ENCODE measurements at places on chromosomes 4 and X.

- DNase-seq, result no peak
These were observed 518 bp downstream of the ARMCX1 start for GRCh38 chrX:101550751-101551379.

DNA sequence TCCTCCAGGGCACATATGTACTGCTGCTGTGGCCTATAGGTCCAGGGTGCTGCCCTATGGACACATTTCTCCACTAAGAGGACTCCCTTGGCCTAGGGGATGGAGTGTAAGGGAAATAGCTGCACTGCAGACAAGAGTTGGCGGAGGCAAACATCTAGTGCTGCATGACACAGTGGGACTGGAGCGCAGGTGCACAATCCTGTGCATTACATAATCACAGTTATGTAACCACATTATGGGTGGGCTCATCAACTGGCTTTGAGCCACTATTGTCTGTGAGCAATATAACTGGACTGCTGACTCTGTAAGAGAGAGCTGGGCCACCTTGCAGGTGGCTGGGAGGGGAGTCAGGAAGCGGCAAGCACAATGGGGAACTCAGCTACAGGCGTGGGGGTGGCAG, 3.2 kb upstream of the TIGD2 start:
- no peak for DNase-seq

GRCh38 chrX:111133389-111133788, 37.4 kb downstream of the PAK3 start:
- no peak for DNase-seq

DNA sequence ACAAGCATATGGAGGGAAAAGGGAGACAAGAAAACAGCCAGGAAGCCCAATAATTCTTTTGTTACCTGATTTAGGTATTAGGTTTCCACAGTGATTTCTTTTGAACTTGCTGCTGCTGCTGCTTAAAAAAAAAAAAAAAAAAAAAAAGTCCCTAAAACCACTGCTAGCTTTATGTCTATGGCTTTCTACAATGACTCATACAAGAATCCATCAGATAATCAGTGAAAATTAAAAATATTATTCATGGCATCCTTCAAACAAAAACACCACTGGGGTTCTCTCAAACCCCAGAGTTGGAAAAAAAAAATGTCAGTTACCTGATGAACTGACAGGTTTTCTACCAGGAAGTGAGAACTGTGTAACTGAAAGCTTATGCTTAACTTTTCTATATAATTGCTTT, 14.3 kb downstream of the EPHA5 start:
- DNase-seq, result no peak

DNA sequence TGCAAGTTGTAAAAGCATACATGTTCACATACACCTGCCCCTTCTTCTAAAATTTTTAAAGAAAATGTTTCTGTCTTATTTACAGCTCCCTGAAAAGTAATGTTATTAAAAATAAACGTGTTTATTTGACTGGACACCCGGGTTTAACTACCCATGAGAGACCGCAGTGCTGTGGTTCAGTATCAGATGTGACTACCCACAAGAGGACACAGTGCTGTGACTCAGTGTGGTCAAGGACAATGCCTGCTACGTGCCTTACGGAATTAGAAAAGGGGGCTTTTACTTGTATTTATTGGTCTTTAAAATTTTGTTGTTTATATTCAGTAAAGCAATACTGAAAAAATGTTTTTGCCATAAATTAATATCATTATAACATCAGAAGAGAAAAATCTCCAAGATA, 641.4 kb downstream of the TRIML1 start:
- DNase-seq, result no peak

DNA sequence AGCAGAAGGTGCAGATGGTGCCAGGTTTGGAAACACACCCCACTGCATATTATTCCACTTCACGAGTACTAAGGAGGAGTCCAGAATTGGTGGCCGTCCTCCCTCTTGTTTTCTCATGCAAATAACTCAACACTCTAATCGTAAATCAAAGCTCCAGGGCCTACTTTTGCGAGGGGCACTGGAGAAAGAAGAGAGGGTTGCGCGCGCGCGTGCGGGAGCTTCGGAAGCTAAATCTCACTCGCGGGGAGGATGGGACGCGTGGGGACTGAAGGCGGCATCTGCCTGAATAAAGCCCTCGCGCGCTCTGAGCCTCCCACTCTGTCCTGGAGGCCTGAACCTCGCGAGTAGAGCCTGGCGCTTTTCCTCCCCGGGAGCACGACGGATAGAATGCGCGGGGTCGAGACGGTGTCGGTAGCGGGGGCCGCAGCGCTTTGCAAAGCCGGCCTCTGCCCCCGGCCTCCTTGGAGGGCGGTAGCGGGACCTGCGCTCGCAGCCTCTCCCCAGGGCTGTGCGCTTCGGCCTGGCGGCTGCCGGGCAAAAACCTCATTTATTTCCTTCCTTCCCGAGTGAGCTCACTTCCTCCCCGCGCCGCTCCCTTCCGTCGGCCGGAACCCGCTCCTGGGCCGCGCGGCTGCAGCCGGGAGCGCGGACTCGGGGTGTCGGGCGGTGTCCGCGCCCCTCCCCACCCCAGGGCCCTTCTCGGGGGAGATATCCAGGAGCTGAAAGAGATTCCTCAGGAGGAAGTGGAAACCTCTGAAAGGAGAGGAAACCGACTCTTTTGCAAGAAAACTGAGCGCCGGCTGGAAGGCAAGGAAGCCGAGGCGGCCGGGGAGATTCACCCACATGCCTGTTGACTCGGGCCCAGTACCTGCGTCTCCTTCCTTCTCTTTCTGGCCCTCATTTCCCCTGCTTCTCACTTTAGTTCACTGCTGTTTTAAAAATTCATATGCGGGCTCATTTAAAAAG, 20.7 kb downstream of the HAND2 start:
- no peak for DNase-seq

- no peak for DNase-seq
These were observed 39.9 kb upstream of the TMEM192 start for GRCh38 chr4:165152527-165152926.

DNA sequence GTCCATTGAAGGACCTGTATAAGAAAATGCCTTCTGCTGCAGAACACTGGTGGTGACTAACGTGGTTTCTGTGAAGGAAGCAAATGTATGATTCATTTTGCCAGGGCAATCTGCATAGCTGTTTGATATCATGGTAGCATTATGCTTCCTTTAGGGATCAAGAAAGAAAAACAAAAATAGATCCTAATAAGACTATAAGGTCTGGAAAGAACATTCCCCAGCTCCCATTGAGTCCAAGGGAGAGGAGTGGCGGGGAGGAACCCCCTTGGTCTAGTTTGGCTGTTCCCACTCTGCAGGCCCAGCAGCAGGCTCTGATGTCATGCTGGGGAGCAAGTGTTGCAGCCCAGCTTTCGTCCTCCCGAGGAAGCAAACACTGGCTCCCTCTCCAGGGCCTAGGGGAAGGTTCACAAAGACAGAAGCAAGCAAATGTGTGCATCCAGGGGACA, 154.5 kb upstream of the GALNT7 start:
- DNase-seq, result no peak

DNA sequence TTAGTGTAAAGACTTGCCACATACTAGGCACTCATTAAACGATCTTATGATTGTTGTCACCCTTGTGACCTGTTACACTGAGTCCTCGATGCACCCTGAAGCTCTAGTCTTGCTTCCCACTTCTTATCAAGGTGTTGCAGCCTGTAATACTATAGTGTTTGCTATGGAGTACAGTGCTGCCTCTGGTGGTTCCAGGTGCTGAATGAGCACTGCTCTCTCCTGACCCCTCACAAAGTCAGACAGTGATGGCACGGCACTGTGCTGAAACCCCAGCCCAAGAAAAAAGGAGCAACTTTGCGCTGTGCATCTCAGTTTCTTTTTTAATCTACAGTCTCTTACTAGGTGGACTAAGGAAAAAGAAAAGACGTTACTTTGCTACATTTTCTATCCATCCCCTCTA, 106.3 kb downstream of the GC start:
- no peak for DNase-seq

DNA sequence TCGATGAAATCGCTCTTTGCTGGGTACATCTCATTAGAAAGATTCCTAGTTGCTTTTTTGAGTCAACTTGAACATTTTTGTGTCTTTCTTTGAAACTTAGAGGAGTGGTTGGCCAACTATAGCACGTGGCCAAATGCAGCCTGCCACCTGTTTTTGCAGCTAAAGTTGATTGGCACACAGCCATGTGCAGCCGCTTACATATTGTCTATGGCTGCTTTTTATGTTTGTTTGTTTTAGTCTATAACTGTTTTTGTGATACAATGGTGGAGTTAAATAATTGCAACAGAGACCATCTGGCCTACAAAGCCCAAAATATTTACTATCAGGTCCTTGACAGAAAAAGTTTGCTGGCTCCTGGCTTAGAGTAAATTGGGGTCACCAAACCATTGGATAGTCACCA, 86.3 kb downstream of the CLCN4 start:
- DNase-seq, result no peak

DNA sequence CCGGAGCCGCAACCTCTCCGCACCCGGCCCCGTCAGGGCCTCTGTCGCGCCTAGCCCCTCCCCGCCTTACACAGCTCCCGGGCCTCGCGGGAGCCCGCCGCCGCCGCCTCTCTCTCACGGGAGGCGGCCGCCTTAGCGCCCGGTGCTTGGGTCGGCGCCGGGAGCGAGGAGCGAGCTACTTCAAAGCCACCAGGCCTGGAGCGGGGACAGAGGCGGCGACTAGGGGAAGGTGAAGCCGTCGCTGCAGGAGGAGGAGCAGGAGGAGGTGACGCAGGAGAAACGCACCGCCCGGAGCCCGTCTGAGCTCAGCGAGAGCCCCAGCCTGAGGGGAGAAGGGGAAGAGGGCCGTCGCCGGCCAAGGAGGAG, 250 bp downstream of the USP9X start:
- peak; percentile 34 for DNase-seq

GRCh38 chr4:181418496-181418895, 824.7 kb upstream of the TENM3 start:
- no peak for DNase-seq

DNA sequence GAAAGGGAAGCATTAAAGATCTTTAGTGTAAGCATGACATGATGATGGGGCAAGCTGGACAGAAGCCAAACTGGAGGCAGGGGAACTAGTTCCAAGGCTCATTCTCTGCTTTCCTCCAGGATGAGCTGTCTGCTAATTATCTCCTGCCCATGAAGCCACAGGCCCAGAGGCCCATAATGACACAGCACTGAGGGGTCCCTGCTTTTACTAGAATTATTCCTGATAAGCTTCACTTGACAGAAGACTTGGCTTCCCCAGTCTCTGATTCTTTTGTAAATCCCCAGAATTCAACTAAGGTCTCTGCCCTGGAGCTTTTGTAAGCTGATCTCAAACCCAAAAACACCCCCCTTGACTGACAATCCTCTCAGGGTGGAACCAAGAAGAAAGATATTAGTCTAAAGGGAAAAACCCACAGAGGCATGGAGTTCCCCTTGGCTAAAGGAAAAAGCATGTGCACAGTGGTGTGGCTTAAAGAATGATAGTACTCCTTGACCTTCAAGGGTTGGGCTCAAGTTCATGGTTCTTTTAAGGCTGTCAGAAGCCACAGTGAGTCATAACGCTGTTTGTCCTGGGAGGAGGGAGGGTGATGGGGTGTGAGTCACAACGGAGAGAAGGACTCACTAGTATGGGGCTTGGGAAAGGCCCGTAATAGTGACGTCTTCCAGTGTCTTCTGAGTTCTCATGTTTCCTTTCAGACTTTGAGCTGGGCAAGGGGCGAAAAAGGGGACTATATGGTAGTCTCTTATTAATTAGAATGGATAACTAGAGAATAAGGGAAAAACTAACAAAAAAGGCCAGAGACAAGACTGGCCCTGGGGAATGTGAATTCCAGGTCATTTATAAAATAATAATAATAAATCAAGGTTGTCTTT, 146.0 kb upstream of the CPEB2 start:
- no peak for DNase-seq

- no peak for DNase-seq
These were observed 109.9 kb downstream of the TLL1 start for GRCh38 chr4:165982934-165983333.

DNA sequence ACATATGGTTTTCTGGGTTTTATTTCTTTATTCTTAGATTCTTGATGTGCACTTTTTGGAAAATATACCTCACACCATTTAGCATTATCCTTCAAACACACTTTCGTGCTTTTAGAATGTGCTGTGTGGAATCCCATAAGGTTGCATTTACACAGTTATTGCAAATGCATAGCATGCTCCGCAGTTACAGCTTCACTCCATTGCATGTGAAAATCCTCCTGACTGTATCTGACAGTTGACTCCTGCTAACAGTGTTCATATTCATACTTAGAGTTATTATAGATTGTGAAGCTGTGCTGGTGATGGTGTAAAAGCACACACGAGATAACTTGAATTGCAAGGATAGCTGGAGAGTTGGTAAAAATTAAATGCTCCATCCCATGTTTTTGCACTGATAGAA, 811.5 kb upstream of the TENM3 start:
- DNase-seq, result no peak

DNA sequence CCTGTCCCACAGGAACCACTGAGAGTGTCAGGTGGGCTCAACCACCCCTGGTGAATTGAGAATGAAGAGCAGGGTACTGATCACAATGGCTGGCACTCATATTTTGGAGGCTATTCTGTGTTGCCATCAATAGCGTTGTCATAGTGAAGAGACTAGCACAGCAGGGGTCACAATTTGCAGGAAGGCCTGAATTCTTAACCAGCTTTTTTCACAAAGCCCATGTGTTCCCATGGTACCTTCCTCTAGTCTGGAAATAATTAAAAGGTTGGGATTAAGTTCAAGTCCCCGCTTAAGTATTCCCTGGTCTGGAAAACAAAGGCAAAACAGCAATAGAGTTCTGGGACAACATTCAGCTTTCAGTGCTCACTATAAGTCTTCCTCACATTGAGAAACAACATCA, 1051.7 kb downstream of the C4orf33 start:
- no peak for DNase-seq

GRCh38 chr4:100651499-100652175, 133.8 kb upstream of the EMCN start:
- DNase-seq, result no peak

GRCh38 chrX:96445531-96446065, 239.0 kb upstream of the DIAPH2 start:
- no peak for DNase-seq

- no peak for DNase-seq
These were observed 56.7 kb upstream of the HGFAC start for GRCh38 chr4:3384771-3385710.

DNA sequence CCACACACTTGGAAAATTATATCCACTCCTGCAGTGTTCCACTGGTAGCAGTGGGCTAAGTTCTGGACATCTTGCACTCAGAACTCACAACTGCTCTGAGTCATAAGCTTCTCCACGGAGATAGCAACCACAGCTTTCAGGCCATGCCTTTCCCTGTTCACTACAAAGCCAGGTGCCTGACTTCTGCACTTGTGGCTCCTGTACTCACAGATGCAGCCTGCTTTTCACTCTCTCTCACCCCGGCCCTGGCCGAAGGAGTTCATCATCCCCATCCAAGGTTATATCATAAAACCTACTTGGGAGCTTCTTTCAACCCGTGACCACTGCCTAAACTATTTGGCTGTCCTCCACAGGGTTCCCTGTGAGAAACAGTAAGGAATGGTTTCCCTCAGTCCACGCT, 999.4 kb downstream of the GLUD2 start:
- no peak for DNase-seq

All from activated CD8-positive, alpha-beta memory T cell treated with anti-CD3 and anti-CD28 coated beads for 1 hour (primary cell).